ENCODE measurements at places on chromosomes 1 and 21.
A peak's percentile ranks its signal among the peaks of the same experiment; 100 is the strongest.

GRCh38 chr1:93848350-93848883 is 30.6 kb downstream of the DNTTIP2 start:
- no peak for DNase-seq

- DNase-seq, result no peak
Observed at GRCh38 chr1:175078629-175079028, 11.0 kb downstream of the TNN start.

GRCh38 chr1:207892764-207893163 is 18.2 kb downstream of the CD34 start:
- DNase-seq, result no peak

DNA sequence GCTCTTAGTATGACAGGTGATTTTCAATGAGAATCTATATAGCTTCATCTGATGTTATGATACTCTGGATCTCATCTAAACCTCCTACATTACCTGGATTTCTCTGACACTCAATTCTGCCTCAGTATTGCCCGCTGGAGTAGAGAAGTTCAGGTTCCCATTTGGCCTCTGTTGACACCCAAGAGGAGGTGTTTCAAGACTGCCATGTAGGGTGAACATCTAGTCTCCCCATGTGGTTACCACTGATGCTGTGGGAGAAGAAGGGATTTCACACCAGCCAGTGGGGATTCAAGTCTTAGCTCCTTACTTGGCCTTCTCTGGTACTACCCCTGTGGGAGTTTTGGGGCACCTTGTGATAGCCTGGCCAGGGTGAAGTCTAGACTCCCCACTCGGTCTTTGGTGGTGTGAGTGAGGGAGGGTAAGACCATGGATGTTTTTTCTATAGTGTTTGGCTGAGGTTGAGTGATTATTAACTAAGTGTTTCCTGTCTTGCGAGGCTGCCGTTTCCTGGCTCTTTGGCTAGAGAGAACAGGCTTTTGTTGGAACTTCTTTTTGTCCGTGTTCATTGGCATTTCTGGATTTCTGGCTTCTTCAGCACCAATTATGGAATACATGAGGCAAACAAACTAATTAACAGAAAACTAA is 90.7 kb downstream of the RHOU start:
- no peak for DNase-seq

DNA sequence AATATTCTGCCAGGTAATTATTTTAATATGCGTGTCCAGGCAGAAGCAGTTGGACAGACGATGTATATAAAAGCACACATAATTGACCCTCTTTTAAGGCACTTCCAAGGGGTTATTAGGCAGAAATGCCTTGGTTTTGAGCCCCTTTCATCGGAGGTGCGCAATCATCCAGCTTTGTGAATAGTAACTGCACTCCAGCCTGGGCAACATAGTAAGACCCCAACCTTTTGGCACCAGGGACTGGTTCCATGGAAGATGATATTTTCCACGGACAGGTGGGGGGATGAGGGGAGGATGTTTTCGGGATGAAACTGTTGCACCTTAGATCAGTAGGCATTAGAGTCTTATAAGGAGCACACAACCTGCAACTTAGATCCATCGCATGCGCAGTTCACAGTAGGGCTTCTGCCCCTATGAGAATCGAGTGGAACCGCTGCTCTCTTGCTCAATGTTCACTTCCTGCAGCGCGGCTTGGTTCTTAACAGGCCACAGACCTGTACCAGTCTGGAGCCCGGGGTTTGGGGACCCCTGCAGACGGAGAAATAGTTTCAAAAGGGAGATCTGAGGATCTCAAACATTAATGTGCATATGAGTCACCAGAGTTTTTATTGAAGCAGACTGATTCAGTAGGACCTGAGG is 1.8 kb upstream of the MCOLN2 start:
- no peak for DNase-seq

DNA sequence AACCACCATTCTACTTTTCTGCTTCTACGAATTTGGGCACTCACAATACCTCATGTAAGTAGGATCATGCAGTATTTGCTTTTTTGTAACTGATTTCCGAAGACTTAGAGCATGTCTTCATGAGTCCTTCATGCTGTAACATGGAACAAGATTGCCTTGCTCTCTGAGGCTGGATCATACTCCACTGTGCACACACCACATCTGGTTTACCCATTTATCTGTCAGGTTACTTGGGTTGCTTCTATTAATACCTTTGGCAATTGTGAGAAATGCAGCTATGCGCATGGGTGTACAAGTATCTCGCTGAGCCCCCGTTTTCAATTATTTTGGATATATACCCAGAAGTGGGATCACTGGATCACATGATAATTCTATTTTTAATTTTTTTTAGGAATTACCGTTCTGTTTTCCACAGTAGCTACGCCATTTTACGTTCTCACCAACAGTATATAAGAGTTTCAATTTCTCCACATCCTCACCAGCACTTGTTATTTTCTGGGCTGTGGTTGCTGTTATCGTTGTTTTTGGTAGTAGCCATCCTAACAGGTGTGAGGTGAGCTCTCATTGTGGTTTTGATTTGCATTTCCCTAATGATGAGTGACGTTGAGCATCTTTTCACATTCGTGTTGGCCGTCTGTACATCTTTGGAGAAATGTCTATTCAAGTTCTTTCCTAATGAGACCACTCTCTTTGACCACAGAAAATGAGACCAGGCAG is 10.7 kb upstream of the SLC2A5 start:
- no peak for DNase-seq

- peak; percentile 70 for DNase-seq
Observed at GRCh38 chr1:7471836-7472235, 299.3 kb upstream of the VAMP3 start.

DNA sequence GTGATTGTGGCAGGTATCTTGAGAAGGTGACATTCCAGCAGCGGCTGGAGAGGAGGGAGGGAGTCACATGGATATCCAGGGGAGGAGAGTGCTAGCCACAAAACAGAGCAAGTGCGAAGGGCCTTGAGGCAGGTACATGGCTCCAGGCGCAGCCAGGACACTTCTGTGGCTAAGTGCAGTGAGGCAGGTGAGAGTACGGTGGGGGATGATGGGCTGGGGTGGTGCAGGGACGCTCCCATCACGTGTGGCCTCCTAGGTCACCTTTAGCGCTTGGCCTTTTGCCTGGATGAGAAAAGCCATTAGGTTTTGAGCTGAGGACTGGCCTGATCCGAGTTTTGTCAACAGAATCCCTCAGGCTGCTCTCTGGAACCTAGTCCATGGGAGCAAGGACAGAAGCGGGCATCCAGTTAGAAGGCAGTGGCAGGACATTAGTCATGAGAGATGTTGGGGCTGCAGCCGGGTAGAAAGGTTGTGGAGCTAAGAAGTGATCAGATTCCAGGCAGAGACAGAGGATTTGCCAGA is 31.6 kb downstream of the SMYD2 start:
- no peak for DNase-seq

DNA sequence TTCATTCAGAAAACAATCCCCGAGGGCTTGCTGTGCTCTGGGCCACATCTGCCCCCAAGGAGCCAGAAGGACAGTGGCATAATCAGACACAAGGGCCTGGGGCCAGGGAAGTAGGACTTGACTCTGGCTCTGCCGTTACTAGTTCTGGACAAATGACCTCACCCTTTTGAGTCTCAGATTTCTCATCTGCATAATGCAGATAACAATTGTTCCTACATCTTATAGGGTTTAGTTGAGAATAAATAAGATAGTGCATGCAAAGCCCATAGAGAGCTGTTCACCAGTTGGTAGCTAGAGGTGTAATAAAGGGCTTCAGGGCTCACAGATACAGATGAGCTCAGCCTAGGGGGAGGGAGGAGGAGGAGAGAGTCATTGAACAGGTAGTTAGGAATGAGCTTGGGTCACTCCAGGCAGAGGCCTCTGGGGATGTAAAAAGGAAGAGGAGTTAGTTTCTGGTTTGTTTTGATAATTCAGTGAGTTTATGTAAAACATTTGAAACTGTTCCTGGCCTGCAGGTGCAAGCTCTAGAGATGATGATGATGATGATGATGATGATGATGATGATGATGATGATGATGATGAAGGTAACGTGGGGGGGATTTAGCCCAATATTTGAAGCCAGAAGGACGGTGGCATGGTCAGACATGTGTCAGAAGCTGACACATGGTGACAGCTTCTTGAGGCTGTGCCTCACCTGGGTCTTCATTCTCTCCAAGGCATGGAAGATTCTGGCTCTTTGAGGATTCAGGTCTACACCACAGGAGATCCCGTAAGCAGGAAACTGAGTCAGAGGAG is 858 bp downstream of the LACTBL1 start:
- no peak for DNase-seq

All from NCI-H2081 (cell line).